ENCODE measurements at places on chromosomes 6 and 20.

GRCh38 chr6:134047673-134048072 lies 4.8 kb downstream of the SLC2A12 start:
- no peak for DNase-seq

- no peak for DNase-seq
Measured at GRCh38 chr20:3890999-3891929, 2.1 kb downstream of the PANK2 start.

DNA sequence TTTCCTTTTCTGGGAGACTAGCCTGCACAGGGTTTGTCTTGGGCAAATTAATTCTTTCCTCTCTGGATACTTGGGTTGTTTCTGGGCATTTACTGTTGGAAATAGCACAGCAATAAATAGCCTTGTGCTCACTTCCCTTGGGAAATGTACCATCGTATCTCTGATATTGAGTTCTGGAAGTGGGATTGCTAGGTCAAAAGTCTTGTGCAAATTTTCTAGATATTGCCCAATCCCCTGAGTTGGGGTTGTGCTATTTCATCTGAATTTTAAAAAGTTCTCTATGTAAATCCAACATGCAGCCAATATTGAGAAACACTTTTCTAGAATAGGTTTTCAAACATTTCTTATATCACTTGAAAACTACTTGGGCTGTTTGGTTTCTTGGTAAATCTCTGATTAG lies 64.0 kb upstream of the ELOVL5 start:
- DNase-seq = no peak

GRCh38 chr6:84798257-84798656 lies 33.9 kb upstream of the TBX18 start:
- DNase-seq = no peak
